ENCODE measurements at places on chromosomes 12 and 14. TPM values are rescaled to one million over a fixed set of nuclear protein-coding genes. Genes with fewer than 3 reads are reported as not detected.

The C1R gene
- total RNA-seq = 1.3 TPM

DNA sequence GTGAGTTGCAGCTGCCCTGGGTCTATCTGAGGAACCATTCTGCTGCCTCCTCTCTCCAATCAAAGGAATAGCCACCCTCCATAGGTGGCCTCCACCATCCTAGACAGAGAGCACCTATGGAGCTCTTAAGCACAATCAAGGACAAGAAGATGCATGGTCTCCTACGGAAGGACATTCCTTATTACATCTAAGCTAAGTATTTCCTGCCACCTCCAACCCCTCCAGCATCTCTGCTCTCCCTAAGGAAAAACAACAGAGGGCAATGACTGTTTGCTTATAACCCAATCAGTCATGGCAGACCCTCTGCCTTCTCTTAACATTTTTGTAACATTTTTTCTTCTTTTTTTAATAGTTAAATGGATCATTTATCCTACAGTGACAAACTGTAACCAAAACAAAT lies 14.8 kb upstream of the OR6J1 start:
- no peak overlapping the region for H3K4me3 ChIP-seq
- no peak overlapping the region for H3K27ac ChIP-seq
- H3K4me1 ChIP-seq = no peaks in the 10 kb centered on the region
- H3K27me3 ChIP-seq = no peaks in the 10 kb centered on the region

- no peaks in the 10 kb centered on the region for H3K4me1 ChIP-seq
- no peak overlapping the region for H3K4me3 ChIP-seq
- no peak for DNase-seq
- H3K27me3 ChIP-seq = peaks cover 2% of the 10 kb centered on the region
- H3K36me3 ChIP-seq = no peaks in the 10 kb centered on the region
Measured at GRCh38 chr12:111247083-111247783, 121.7 kb downstream of the PHETA1 start.

The CNOT2 gene
- 49.3 TPM for total RNA-seq

The SLC6A15 gene
- total RNA-seq = 0.36 TPM

GRCh38 chr12:30965613-30965985 lies 39.1 kb downstream of the TSPAN11 start:
- H3K36me3 ChIP-seq = no peaks in the 10 kb centered on the region
- no peaks in the 10 kb centered on the region for H3K4me1 ChIP-seq
- DNase-seq = no peak
- H3K27ac ChIP-seq = no peak overlapping the region

The FGD4 gene
- total RNA-seq = 5.0 TPM

DNA sequence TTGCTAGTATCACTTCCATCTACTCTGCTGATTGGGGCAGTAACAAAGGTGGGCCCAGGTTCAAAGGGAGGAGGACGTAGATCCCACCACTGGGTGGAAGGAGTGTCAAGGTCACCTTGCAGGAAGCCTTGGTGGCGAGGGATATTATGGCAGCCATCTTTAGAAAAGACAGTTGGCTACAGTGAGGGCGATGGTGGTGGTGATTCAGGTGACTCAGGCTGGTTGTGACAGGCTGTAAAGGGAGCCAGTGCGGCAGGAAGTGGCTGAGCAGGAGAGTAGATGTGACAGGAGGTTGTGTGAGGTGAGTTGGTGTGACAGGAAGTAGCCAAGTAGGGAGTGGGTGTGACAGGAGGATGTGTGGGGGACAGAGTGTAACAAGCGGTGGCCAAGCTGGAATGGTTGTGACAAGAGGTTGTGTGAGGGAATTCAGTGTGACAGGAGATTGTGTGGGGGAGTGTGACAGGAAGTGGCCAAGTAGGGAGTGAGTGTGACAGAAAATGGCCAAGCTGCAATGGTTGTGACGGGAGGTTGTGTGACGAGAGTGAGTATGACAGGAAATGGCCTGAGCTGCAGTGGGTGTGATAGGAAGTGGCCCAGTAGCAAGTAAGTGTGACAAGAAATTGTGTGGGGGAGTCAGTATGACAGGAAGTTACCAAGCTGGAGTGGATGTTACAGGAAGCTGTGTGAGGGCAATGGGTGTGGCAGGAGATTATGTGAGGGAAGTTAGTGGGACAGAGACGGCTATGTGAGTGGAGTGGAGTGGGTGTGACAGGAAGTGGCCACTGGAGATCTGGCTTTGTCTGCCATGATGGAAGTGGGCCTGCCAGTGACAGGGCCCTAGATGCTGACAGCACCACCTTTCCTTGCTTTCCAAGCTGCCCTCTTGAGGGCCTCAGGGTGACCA lies 136.5 kb upstream of the MYL2 start:
- no peaks in the 10 kb centered on the region for H3K36me3 ChIP-seq
- H3K27ac ChIP-seq = no peak overlapping the region
- H3K27me3 ChIP-seq = no peaks in the 10 kb centered on the region
- H3K4me1 ChIP-seq = no peaks in the 10 kb centered on the region
- no peak for DNase-seq

DNA sequence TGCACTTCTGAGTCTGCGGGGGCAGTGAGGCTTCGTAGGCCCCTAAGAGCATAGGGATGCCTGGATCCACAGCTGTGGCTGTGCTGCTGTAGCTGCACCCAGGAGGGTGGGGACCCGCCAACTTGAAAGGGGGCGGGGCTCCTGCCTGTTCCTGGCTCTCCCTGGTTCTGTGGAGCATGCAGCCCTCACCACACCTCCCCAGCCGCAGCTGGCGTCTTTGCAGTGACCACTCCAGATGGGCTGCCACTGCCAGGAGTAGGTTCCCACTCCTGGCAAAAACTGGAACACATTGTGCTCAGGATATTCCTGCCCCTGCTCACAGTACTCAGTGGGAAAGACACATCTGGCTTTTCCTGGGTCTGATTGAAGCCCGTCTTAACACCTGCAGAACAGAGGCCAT lies 35.8 kb downstream of the TIMELESS start:
- H3K27ac ChIP-seq = no peak overlapping the region
- H3K4me1 ChIP-seq = no peaks in the 10 kb centered on the region
- no peaks in the 10 kb centered on the region for H3K36me3 ChIP-seq
- H3K27me3 ChIP-seq = no peaks in the 10 kb centered on the region

GRCh38 chr12:2691006-2691344 lies 103.8 kb upstream of the FKBP4 start:
- H3K27me3 ChIP-seq = peaks cover 13% of the 10 kb centered on the region
- H3K4me3 ChIP-seq = peak overlapping the region; percentile 34
- no peak for DNase-seq

The PFDN5 gene
- 340 TPM for total RNA-seq

- no peak overlapping the region for H3K27ac ChIP-seq
- no peaks in the 10 kb centered on the region for H3K27me3 ChIP-seq
- H3K36me3 ChIP-seq = no peaks in the 10 kb centered on the region
- H3K4me1 ChIP-seq = no peaks in the 10 kb centered on the region
Measured at GRCh38 chr12:69904777-69905176, 79.8 kb downstream of the MYRFL start.

DNA sequence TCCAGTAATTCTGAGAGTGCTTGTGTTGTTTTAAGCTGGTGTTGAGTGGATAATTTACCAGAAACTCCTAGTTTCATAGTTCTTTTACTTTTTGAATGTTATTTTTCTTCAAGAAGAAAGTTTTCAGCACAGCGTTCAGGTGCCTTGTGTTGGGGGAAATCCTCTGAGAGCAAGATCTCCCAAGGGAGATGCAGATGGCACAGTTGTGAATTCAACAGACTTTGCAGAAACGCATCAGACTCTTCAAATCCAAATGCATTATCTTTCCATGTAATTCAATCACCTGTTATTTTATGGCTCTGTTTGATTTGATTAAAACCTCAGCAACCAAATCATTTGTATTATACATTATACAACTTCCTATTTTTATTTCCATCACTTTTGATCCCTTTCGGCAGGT lies 439.9 kb downstream of the EGLN3 start:
- H3K36me3 ChIP-seq = no peaks in the 10 kb centered on the region
- H3K27me3 ChIP-seq = no peaks in the 10 kb centered on the region
- DNase-seq = no peak
- no peak overlapping the region for H3K27ac ChIP-seq
- H3K4me3 ChIP-seq = no peak overlapping the region

- no peak for DNase-seq
- no peaks in the 10 kb centered on the region for H3K4me1 ChIP-seq
- H3K27ac ChIP-seq = no peak overlapping the region
- H3K36me3 ChIP-seq = no peaks in the 10 kb centered on the region
- H3K27me3 ChIP-seq = no peaks in the 10 kb centered on the region
- H3K4me3 ChIP-seq = no peak overlapping the region
Measured at GRCh38 chr12:40693207-40693821, 1.1 kb downstream of the CNTN1 start.

The CACNB3 gene
- 40.5 TPM for total RNA-seq

- DNase-seq = no peak
- no peaks in the 10 kb centered on the region for H3K36me3 ChIP-seq
- H3K27me3 ChIP-seq = no peaks in the 10 kb centered on the region
Measured at GRCh38 chr12:62642486-62642885, 175.9 kb downstream of the MON2 start.

The GRIN2B gene
- total RNA-seq = not detected

The TRIM9 gene
- total RNA-seq = 0.44 TPM

GRCh38 chr14:54108481-54109471 lies 152.2 kb upstream of the BMP4 start:
- H3K27me3 ChIP-seq = no peaks in the 10 kb centered on the region
- no peak for DNase-seq
- no peaks in the 10 kb centered on the region for H3K36me3 ChIP-seq
- H3K4me3 ChIP-seq = no peak overlapping the region
- H3K4me1 ChIP-seq = no peaks in the 10 kb centered on the region

GRCh38 chr12:51392556-51393237 lies 1.5 kb upstream of the GALNT6 start:
- no peak for DNase-seq
- no peak overlapping the region for H3K4me3 ChIP-seq
- H3K4me1 ChIP-seq = peaks cover 6% of the 10 kb centered on the region
- H3K27ac ChIP-seq = no peak overlapping the region
- peaks cover 3% of the 10 kb centered on the region for H3K36me3 ChIP-seq

- H3K27me3 ChIP-seq = no peaks in the 10 kb centered on the region
- no peak overlapping the region for H3K4me3 ChIP-seq
- no peaks in the 10 kb centered on the region for H3K4me1 ChIP-seq
Measured at GRCh38 chr12:65619018-65619417, 205.3 kb upstream of the HMGA2 start.

DNA sequence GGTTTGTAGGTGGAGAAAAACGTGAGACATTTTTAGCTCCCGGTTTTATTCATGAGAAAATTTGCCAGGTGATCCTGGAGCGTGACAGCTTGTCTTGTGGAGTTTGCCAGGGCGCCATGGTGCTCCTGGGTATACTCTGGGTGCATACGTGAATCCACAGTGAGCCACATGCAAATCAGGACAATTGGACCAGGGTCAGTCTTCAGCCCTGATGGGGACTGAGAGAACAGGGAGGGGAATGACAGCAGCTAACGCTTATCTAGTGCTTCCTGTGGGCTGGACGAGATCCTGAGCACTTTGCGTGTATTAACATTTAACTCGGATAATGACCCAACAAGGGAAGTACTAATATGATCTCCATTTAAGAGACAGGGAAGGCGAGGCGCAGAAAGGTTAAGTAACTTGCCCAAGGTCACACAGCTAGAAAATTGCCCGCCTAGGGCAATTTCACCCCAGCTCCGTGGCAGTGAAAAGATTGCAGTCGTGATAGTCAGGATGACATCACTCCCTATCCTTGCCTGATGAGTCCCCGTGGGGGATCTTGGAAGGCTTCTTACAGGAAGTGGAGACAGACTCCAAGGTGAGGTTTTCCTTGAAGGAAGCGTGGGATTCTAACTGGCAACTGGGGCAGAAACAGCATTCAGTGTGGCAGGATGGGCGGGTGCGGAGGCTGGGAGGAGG lies 118.4 kb upstream of the NCOR2 start:
- H3K4me1 ChIP-seq = peaks cover 78% of the 10 kb centered on the region
- H3K27me3 ChIP-seq = no peaks in the 10 kb centered on the region
- DNase-seq = no peak
- no peaks in the 10 kb centered on the region for H3K36me3 ChIP-seq

DNA sequence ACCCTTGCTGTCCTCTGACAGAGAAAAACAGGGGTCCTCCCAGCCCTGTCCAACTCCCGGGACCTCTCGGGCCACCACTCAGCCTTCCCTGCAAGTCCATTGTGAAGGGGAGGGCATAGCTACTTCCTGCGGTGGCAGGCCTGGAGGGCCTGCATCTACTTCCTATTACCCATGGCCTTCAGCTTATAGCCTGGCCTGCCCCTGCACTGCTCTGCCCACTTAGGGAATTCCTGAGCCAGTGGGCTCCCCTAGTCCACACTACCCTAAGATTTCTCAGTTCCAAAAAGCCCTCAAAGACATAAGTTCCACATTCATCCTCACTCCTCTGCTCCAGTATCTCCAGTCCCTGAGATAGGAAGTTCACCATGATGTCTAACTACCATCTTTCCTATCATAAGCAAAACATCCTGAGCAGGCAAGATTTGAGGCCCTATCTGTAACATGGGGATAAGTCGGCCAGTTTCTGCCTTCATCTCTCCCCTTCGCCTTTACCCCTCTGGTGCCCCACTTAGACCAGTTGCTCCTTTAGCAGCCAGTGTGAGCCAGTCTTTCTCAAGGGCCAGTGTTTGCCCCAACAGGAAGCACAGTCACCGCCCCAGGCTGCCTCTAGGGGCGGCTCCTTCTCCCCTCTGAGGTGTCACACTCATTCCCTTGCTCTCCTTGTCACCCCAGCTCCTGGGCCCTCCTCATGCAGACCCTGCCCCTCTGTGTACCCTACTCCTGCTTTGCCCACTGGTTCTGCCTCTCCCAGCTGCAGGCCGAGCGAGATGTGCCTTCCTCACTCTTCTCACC lies 10.9 kb downstream of the HDAC7 start:
- no peaks in the 10 kb centered on the region for H3K27me3 ChIP-seq
- DNase-seq = no peak
- peak overlapping the region; percentile 61 for H3K27ac ChIP-seq
- H3K4me1 ChIP-seq = peaks cover 65% of the 10 kb centered on the region

The AQP6 gene
- 0.31 TPM for total RNA-seq

GRCh38 chr14:21311614-21312013 lies 31.7 kb downstream of the RPGRIP1 start:
- H3K4me3 ChIP-seq = no peak overlapping the region
- no peaks in the 10 kb centered on the region for H3K27me3 ChIP-seq
- no peak for DNase-seq
- H3K4me1 ChIP-seq = no peaks in the 10 kb centered on the region
- H3K27ac ChIP-seq = no peak overlapping the region
